ENCODE measurements at places on chromosomes 7 and 10.
A peak's percentile ranks its signal among the peaks of the same experiment; 100 is the strongest.

GRCh38 chr10:103504181-103504783, 10.8 kb downstream of the NEURL1 start:
- DNase-seq = peak; percentile 53

GRCh38 chr7:109246330-109247077, 676.8 kb downstream of the DNAJB9 start:
- DNase-seq = no peak

GRCh38 chr10:85859859-85860258, 506.7 kb downstream of the GRID1 start:
- no peak for DNase-seq

GRCh38 chr7:95427166-95427565, 7.7 kb downstream of the PON2 start:
- DNase-seq = no peak

GRCh38 chr10:124020981-124021815, 72.2 kb downstream of the CHST15 start:
- DNase-seq = no peak

GRCh38 chr10:35946556-35946955, 304.5 kb upstream of the FZD8 start:
- no peak for DNase-seq

GRCh38 chr7:146956853-146957252, 840.3 kb downstream of the CNTNAP2 start:
- DNase-seq = no peak

GRCh38 chr10:100986623-100986951, 710 bp downstream of the MRPL43 start:
- no peak for DNase-seq

GRCh38 chr7:140390466-140391190, 7.7 kb downstream of the SLC37A3 start:
- DNase-seq = peak; percentile 47

DNA sequence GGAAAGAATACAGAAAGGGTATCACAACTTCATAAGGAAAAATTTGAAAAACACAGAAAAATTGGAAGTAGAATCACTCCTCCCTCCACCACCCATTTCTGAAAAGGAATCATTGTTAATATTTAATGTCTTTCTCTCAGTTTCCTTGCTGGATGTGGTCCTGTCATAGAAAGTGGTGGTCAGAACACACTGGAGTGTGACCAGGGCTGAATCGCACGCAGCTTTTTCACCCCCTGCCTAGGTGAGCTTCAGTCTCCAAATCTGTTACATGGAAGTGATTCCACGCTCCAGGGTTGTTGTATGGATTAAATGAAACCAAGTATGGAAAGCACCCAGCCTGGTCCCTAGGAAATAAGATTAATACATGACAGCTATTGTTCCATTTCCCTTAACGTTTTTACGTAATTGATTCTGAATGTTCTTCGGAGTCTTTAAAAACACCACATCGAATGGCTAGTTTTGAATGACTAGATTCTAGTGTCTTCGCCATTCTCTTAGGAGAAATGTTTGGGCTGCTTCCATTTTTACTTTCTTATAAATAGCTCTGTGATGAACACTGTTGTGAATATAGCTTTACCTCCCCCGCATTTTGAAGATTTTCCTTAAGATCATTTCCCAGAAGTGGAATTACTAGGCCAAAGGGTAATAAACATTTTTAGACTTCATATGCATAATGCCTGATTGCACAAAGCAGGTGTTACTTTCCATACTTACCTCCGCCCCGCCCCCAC, 10.9 kb upstream of the DUSP5 start:
- DNase-seq = no peak

- no peak for DNase-seq
Measured at GRCh38 chr7:412313-412710, 107.3 kb downstream of the PDGFA start.

DNA sequence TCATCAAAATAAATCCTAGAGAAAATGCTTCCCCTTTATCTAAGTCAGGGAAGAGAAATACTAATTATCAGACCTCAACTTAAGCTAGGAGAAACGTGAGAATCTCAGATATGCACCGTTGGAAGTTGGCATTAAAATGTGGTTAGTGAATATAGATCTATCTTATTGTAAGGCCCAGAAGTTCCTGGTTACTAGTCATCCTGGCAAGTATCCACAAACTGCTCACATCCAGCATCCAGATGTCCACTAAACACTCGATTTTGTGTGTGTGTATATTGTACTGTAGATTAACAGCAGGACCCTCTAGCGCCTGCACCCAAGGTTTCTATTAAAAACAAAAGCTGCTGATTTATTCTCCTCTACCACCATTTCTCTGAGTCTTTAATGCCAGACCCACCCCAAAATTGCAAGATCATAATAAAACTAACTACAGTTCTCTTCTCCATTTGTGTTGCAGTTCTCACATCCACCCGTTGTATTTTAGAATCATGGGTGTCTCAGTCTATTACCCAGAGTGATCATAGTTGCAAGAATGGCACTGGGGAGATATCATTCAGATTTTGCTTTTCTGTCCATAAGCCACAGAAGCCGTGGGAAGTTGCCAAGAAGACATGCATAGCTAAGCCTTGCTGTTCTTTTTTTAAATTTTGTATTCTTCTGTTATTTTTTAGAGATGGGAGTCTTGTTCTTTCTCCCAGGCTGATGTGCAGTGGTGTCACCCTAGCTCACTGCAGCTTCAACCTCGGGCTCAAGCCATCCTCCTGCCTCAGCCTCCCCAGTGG, 165.4 kb downstream of the KIAA1217 start:
- DNase-seq = no peak

- no peak for DNase-seq
Measured at GRCh38 chr10:335151-335800, 200.0 kb downstream of the ZMYND11 start.

- DNase-seq = no peak
Measured at GRCh38 chr7:45691155-45691656, 117.0 kb downstream of the ADCY1 start.

DNA sequence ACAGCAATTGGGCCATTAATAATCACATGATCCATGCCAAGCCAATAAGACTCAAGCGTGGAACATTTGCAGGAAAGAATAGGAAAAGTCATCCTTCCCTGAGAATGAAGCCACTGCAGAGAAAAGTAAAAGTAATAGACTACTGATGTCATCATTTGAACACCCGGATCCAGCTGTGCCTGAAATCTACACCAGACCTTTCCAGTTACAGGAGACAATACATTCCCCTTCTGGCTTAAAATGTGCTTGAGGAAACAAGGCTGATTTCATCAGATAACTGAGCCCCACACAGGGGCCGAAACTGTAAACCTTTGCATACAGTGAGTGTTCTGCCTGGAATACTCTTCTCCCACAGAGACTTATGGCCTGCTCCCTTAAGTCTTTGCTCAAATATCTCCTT, 232.8 kb downstream of the KCNMA1 start:
- no peak for DNase-seq

DNA sequence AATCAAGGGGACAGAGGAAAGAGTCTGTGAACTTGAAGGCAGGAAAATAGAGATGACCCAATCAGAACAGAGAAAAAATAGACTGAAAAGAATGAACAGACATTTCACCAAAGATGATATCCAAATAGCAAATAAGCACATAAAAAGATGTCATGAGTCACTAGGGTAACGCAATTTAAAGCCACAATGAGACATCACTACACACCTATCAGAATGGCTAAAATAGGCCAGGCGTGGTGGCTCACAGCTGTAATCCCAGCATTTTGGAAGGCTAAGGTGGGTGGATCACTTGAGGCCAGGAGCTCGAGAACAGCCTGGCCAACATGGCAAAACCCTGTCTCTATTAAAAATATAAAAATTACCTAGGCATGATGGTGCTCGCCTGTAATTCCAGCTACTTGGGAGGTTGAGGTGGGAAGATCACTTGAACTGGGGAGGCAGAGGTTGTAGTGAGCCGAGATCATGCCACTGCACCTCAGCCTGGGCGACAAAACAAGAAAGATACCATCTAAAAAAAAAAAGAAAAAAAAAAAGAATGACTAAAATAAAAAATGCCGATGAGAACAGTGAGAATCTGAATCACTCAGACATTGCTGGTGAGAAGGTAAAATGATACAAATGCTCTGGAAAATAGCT, 100.9 kb downstream of the LHPP start:
- no peak for DNase-seq

GRCh38 chr7:133301444-133301843, 48.6 kb downstream of the EXOC4 start:
- DNase-seq = no peak

- no peak for DNase-seq
Measured at GRCh38 chr7:24731313-24731712, 26.0 kb downstream of the GSDME start.

DNA sequence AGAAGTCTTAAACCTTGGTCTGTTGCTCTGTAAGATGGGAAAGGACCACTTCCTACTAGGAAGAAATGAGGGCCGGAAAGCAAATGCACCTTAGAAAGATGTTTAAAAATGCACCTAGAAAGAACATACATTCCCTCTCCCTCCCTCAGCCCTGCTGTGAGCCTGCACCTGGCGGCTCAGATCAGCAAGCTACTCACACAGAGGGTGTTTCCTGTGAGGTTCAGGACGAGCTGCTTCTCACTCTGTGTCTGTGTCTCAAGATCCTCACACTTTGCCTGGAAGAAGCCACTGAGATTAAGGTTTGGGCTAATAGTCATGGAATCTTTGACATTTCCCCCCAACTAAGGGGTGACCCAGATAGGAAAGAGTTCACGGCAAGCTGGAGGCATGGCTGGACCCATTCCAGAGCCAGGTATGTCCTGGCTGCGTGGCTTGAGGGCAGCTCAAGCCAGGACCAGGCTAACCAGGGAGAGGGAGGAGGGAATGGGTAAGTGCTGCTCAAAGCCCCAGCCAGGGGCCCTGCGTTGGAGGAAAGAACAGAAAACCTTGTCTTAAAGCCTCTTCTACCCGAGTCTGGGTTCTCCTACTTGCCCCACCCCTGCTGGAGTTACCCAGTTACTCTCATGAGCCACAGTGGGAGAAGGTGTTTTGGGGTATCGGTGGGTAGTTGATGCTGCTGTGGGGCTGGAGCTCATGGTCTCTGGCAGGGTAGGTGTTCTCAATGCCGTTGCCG, 47.5 kb downstream of the PODXL start:
- no peak for DNase-seq

DNA sequence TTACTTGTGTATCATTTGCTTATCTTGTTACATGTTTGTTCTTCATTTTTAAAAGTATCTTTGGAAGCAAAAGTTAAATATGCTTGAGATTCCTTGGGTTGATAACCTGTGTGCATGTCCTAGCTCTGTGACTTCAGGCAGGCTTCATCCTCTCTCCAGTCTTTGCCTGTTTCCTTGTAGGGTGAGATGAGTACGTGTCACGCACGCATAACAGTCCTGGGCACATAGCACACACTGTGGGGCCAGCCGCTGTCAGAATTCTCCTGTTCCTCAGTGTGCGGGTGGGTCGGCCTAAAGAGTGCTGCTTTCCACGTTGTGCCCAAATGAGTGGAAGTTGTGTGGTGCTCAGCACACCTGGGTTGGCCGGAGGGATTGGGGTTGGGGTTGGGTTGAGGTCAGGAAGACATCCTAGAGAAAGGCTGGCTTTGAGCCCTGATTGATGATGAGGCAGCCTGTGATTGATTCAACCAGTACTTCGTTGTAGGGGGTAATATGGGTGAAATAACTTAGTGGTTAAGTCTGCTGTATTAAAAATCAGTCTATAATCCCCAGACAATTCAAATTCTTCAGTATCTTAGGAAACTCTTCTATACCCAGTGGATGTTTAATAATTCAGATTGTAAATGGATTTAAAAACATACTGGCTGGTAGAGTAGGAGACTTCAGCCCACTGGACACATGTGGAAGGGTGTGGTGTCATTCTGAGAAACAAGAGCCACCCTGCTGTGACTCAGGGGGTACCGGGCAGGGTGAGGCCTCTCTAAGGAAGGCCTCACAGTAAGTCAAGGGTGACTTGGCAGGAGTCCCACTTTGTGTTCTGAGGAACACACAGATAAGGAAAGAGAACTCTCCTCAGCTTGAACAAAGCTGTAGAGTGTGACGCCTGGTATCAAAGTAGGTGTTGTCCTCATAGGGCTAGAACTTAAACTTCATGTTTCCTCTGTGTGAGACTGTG, 54.8 kb downstream of the DAGLB start:
- peak; percentile 60 for DNase-seq

DNA sequence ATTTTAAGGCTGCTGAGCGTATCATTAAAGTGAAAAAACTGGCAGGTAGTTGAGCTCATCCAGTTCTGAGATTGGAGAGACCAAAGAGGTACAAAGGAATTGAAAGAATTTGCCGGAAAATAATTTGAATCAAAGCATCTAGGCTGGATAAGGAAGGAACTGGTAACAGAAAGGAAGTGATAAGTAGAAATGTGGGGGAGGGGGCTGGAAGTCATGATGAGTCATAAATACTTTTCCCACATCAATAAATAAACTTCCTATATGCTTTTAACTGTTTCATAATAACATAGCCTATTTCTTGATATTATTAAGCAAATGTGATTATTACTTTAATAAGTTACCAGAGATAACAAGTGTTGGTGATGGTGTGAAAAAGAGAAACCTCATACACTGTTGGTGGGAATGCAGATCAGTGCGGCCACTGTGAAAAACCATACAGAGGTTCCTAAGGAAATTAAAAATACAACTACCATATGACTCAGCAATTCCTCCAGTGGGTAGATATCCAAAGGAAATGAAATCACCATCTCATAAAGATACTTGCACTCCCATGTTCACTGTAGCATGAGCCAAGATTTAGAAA, 27.0 kb downstream of the ZNF438 start:
- no peak for DNase-seq

- DNase-seq = no peak
Measured at GRCh38 chr7:72286519-72286918, 125.6 kb downstream of the CALN1 start.

DNA sequence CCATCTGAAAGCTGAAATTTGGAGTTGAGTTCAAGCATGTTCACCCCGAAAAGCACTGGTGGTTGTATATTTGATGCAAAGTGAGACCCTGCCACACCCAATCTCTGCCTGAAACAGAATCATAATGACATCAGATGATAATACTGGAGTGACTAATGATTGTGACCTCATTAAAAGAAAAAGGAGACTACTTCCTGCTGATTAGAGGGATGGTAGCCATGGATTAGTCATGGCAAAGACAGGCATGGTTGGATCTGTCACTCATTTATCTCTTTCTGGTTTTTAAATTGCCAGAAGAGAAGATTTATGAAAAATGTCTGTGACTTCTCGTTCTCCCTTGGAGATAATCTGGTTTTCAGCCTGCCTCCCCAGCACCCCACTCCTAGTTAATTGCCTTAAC, 101.2 kb downstream of the BAMBI start:
- DNase-seq = no peak

DNA sequence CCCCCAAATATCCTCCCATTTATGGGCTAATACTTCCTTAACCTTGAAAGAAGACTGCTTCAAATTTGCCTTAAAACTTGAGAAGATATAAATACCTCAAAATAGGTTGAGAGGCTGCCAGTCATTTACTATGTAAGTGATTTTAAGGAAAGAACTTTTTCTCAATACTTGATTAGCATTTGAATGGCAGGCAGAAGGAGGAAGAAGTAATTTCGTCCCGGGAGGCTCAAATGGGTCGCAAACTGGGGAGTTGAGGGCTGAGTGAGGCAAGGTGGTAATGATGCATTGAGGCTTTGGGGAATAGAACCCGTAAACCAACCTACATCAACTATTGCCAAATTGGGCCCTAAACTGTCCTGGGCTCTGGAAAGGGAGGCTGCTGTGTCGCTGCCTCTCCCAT, 11.1 kb downstream of the CAMK1D start:
- DNase-seq = no peak

Measured in activated CD4-positive, alpha-beta T cell treated with anti-CD3 and anti-CD28 coated beads, Interleukin-2, amount 50 U/mL, for 48 hours (primary cell).